ENCODE measurements at places on chromosomes 1 and 21.

DNA sequence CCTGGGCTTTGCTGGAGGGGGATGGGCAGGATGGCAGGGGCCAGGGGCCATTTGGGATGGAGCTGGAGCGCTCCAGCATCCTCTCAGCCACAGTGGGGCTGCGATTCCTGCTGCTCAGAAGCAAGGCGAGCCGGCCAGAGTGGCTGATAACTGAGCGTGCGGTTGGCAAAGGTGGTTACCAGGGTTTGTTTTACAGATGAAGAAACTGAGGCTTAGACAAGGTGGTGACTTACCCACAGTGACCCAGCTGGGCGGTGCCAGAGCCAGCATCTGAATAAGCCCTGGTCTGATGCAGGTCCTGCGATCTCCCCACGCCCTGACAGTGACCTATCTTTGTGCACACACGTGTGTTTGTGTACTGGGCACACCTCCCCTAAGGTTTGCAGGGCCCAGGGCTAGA lies 5.9 kb upstream of the PRXL2B start:
- DNase-seq: no peak

- DNase-seq: no peak
These were observed 38.6 kb downstream of the ATP1B1 start for GRCh38 chr1:169144941-169145626.

DNA sequence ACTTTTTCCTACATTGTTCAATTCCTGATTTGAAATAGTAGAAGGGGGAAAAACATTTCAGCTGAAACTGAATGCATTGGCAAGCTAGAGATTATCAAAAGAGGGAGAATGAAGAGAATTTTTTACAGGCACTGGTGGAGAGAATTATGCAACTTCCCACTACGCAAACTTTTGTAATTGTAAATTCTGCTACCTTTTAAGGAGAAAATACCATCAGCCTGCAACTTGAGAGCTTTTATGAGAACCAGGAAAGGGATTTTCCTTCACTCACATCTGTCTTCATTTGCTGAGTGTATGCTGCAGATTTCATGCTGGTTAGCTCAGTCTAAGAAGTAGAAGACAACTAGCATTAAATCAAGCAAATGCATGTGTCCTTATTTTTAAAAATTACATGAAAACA lies 43.7 kb downstream of the ADAMTS1 start:
- DNase-seq: no peak

- DNase-seq: no peak
These were observed 40.9 kb downstream of the BEND5 start for GRCh38 chr1:48735796-48736195.

- DNase-seq: no peak
These were observed 12.5 kb upstream of the PTPN14 start for GRCh38 chr1:214563881-214564280.

- no peak for DNase-seq
These were observed 633.7 kb downstream of the USP25 start for GRCh38 chr21:16363518-16363917.

GRCh38 chr21:23809573-23809972 lies 1797.7 kb downstream of the MRPL39 start:
- DNase-seq: no peak

- DNase-seq: no peak
These were observed 534.0 kb downstream of the KIF26B start for GRCh38 chr1:245688536-245689453.

- no peak for DNase-seq
These were observed 11.7 kb downstream of the TNFRSF18 start for GRCh38 chr1:1194723-1195122.

DNA sequence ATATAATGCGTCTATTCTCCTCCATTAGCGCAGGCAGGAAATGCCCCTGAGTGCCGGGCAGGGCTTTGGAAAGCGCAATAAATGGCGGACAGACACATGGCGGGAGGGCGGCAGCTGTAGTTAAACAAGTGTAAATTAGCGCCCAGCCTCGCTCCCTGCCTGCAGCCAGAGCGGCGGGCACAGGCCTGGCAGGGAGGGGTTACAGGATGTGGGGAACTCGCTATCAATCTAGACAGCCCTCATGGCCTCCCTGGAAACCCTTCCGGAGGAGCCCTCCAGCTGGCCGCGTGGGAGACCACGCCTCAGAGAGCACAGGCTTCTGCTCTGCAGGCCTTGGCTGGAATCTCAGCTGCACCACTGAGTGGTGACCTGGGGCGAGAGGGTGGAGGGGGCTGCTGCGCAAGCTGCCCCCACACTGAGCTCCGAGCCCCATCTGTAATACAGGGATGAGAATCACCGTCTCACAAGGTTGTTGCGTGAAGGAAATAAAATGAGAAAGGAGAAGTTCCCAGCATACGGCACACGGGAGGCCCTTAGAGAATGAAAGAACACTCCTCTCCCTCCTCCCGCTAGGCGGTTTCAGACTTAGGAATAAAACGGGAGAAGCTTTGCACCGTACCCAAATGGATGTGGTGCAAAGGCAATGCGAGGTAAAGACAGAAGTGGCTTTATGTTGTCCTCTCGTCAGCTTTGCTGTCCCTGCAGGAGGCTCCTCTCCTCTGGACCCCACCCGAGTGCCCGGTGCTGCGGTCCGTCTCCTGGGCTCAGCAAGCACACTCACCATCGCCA lies 167.2 kb upstream of the POU3F1 start:
- DNase-seq: no peak

DNA sequence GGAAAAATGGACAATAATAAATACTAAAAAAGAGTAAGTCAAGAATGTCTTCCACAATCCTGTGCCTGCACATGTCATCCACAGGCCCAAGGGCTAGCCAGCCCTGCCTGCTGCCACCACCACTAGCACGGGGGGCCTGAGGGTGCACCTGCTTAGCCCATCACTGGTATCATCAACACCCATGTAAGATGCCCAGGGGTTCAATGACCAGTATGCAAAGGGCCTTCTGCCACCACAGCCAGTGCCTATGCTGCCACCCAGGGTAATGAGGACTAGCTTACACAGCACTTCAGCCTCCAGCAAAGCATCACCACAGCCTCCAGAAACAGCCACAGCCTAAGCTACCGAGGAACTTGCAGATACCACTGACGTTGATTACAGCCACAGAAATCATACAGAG lies 46.3 kb downstream of the POFUT2 start:
- no peak for DNase-seq

DNA sequence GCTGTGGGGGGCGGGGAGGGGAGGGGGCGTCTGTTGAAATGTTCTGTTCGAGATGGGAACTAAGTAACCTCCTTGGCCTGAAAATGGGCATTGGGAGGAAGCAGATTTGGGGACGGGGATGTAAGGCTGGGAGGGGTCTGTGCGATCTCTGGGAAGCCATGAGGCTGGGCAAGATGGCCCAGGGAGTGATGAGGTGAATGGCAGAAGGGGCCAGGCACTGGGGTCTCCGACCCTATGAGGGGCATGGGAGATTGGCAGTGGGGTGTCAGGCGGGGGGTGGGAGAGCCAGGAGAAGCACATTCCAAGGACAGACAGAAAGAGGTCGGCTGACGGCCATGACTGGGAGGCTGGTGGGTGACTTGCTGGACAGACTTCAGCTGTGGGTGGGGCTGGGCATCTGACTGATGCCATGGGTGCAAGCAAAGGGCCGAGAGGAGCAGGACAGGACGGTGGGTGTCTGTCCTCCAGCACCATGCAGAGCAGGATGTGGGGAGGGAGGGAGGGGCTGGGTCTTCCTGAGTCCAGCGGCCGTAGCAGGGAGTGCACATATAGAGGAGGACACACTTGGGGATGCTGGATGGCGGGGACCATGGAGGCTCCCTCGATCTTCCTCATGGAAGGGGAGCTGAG lies 30.0 kb upstream of the COL18A1 start:
- no peak for DNase-seq

DNA sequence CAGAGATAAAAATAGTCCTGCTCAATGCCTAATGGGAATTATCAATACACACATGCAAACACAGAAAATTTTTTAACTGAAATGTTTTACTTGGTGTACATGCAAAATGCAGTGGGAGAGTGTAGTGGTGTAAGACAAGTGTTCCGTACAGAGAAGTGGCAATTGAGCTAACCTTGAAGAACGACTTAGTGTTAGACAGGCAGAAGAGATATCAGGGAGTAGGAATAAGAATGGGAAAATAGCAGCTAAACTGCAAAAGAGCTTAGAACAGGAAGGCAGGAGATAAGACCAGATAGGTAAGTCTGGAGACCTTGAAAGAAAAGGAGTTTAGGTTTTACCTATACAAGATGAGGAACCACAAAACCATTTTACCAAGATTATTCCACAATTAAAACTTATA lies 9.0 kb downstream of the USP24 start:
- DNase-seq: no peak

GRCh38 chr21:21436012-21436534 lies 437.9 kb downstream of the NCAM2 start:
- DNase-seq: no peak

- no peak for DNase-seq
These were observed 3.6 kb upstream of the VWA1 start for GRCh38 chr1:1431845-1432273.

GRCh38 chr1:219278288-219278687 lies 104.6 kb downstream of the LYPLAL1 start:
- DNase-seq: no peak

DNA sequence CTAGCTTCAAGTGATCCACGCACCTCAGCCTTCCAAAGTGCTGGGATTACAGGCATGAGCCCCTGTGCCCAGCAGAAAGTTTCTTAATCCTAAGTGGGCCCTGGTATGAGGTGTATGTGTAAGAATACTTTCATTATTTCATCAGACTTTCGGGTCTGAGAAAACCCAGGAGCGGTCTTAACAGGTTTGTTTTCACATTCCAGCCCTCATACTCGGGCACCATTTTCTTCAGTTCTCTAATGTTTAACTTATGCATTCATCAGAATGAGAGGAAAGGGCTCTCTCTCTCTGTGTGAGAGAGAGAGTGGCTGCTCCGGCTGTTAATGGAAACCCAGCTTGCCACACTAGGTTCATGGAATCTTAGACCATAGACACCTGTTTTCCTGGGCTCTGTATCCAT lies 4.2 kb upstream of the PADI1 start:
- DNase-seq: no peak

- no peak for DNase-seq
These were observed 58.8 kb upstream of the MAP1LC3C start for GRCh38 chr1:242057745-242058115.

DNA sequence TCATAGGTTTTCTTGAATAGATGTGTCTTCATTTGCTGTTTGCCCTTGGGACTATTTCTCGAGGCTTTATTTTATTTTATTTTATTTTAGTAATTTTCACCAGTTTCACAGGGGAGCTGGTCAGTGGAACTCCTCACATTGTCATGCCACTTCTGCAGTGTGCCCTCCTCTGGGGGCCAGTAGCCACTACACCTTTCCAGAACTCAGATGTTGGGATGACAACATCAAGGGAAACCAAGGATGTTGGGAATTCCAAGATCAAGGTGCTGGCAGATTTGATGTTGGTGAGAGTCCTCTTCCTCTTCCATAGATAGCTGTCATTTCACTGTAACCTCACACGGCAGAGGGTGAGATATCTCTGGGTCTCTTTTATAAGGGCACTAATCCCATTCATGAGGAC lies 35.5 kb downstream of the SLC26A9 start:
- DNase-seq: no peak

DNA sequence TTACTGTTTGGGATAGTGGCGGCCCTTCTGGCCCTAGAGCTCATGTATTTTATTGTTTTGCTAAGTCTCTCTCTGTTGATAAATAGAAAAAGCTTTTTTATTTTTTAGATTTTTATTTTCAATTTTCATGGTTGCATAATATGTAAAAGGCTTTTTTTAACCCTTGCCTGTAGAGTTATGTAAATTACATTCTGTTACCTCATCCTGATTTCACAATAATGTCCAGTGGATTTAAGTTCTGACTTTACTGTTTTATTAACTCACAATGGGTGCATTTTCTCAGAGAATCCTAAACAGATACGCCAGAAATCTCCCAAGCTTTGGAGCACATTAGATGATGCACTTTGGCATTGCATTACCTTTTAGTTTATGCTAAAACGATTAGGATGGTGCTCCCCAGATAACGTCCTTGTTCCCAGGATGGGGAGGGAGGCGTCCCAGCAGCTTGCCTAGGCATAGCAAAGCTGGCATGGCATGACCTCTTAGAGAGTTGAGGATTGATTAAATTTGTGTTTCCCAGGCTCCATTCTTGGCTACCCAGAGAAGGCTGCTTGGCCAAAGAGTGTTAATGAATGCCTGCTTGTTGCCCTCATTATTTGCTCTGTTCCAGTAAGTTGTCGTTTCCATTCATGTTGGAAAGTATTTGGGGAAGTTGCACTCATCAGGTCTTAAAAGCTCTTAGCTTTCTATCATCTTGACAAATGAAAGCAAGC lies 17.1 kb downstream of the UTP25 start:
- no peak for DNase-seq

GRCh38 chr21:46004168-46004861 lies 22.7 kb downstream of the COL6A1 start:
- no peak for DNase-seq

GRCh38 chr21:28640326-28640725 lies 352.4 kb downstream of the LTN1 start:
- DNase-seq: no peak

DNA sequence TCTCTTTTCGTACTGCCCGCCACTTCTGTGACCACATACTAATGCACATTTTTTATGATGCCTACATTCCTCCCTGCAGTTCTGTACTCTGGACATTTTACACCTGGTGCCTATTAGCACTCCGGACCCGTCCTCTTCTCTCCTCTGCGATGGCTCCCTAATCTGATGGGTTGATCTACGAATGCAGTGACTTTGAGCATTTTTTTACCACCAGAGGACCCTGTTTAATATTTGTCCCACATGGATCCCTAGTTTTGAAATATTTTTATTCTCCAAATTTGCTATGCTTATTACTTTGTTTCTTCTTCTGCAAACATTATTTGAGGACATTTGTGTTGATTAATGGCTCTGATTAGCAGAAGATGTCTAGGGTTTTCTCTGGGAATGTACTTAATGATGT lies 5.2 kb downstream of the PPFIA4 start:
- no peak for DNase-seq

GRCh38 chr1:167137793-167138510 lies 44.1 kb downstream of the STYXL2 start:
- no peak for DNase-seq

DNA sequence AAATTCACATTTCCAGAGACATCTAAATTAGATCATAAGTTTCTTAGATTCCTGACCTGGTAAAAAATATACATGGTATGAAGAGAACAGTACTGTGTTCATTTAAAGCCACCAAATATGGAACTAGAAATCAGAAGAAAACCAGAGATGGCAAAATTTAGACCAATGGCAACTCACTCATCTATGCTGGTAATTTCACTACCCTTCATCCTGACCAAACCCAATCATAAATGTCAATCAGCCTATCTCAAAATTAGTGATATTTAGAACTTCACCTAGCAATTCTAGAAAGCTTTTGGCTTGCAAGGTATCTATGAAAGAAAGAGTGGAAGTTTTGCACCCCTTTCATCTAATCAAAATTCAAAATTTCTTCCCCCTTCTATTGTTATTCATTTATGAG lies 107.7 kb downstream of the NIBAN1 start:
- no peak for DNase-seq
